Activated gamma-delta T cell treated with Interleukin-2 at 50 U/mL for 16 hours (primary cell): ENCODE measurements at places on chromosomes 6 and 20.

GRCh38 chr6:98044791-98045470, 761.9 kb upstream of the MMS22L start:
- no peak for DNase-seq

GRCh38 chr6:51209651-51210050, 391.0 kb downstream of the TFAP2B start:
- DNase-seq, result no peak

DNA sequence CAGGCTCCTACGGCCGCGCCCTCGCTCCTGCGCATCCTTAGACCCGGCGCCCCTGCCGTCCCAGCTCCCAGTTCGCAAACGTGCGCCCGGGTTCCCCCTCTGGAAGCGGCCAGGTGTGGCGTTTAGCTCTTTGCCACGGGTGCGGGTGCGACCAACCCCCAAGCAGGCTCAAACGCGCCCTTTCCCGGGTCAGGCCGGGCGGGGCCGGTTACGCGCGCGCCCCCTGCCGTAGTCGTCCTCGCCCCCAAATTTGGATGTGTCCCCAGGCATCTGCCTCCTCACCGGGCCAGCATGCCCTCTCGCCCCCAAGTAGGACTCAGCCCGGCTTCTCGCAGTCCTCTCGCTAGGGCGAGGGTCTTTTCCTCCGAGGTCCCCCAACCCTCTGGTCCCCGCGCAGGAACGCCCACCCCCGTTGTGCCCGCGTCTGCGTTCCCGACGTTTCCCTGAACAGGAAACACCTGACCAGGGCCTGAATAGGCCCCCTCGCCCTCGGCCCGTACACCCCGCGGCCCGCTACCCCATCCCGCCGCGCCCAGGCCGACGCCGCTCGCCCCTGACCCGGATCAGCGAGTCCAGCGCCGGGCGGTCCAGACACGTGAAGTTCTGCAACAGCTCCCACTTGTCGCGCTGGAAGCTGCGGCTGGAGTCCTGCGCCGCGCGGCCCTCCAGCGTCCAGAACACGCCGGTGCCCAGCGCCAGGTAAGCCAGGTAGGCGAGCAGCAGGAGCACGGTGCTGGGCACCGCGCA, 520 bp downstream of the KCNK17 start:
- no peak for DNase-seq

DNA sequence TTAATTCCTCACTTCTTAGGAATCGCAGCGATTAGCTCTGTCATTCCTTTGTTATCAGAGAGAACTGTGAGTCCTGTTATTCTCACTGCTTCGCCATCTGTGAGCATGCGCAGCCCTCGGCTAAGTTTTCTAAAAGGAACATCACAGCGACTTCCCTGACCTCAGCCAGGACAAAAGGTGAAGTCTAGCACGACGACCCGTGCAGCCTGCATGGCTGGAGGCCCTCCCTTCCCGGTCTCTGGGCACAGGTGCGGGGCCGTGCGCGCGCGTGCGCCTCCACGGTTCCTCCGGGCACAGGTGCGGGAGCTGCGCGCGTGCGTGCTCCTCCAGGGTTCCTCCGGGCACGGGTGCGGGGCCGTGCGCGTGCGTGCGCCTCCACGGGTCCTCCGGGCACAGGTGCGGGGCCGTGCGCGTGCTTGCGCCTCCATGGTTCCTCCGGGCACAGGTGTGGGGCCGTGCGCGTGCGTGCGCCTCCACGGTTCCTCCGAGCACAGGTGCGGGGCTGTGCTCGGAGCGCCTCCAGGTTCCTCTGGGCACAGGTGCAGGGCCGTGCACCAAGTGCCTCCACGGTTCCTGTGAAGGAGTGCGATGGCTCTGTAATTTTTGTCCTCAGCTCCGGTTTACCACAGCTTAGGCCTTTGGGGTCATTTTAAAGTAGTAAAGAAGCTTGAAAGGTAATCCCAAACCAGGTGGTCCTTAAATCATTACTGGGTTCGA, 212.3 kb downstream of the ERMARD start:
- no peak for DNase-seq

DNA sequence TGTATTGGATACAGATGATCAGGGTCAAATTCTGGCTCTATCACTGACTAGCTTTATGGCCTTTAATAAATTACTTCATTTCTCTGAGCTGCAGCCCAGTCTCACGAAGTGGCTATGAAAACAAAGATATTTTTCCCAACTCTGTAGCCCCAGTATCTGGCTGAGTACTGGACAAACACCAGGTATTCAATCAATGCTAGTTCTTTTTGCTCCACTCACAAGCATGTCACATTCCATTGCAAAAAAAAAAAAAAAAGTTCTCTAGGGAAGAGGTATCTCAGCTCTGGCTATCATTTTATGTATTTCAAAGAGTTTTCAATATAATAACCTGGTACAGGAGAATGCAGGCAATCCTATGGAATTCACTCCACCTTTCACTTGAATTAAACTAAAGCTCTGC, 3.1 kb downstream of the CHD6 start:
- no peak for DNase-seq

DNA sequence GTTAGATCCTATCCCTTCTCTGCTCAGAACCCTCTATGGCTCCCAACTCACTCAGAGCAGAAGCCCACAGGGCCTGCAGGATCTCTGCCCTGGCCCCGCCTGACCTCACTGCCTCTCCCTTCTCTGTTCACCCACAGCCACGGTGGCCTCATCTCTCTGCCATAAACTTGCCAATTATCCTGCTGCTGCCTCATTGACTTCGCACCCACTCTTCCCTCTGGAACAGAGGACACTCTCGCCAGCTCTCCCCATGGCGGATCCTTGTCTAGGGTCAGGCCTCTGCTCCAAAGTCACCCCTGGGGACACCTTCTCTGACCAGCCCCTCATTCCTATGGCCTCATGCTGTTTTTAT, 86.4 kb downstream of the CEBPB start:
- DNase-seq, result no peak

DNA sequence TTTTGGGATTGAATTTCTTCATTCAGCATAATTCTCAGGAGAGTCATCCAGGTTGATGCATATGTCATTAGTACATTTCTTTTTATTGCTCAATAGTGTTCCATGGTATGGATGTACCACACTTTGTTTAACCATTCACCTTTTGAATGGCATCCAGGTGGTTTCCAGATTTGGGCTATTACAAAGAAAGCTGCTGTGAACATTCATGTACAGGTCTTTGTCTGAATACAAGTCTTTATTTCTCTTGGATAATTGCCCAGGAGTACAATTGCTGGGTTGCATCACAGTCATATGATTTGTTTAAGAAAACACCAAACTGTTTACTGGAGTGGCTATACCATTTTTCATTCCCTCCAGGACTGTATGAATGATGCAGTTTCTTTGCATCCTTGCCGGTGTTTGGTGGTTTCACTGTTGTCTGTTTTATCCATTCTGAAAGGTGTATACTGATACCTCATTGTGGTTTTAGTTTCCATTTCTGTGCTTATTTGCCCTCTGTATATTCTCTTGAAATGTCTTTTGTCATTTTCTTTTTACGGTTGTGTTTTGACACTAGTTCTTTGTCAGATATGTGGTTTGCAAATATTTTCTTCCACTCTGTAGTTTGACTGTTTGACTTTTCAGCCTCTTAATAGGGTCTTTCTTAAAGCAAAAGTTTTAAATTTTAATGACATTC, 8.8 kb downstream of the CDKAL1 start:
- no peak for DNase-seq

DNA sequence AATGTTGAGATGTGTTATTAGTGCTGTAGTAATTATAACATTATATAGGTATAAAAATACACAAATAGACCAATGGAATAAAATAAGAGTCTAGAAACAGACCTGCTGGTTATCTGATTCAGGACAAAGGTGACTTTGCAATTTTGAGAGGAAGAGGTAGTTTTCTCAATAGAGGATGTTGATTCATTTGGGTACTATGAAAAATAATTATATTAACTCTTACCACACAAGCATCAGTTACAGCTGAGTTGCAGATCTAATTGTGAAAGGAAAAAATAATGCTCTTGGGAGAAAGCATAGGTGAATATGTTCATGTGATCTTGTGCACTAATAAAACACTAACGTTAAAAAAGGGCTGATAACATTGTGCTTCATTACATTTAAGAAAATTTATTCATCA, 103.0 kb downstream of the BCKDHB start:
- no peak for DNase-seq

GRCh38 chr6:54698974-54699373, 147.6 kb upstream of the FAM83B start:
- DNase-seq, result no peak

- no peak for DNase-seq
Measured at GRCh38 chr6:84469144-84469543, 241.7 kb upstream of the CEP162 start.

DNA sequence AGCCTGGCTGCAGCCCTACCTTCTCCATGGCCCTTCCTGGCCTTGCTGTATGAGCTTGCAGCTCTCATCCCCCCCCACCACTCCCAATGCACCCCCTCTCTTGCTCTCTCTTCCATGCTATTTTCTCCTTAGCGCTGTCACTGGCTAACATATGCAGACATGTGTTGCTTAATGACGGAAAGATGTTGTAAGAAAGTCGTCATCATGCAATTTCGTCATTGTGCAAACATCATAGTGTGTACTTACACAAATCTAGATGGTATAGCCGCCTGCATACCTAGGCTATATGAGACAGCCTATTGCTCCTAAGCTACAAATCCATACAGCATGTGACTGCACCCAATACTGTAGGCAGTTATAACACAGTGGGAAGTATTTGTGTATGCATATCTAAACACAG, 27.0 kb downstream of the ANGPT4 start:
- no peak for DNase-seq

GRCh38 chr6:101986476-101986875, 593.0 kb downstream of the GRIK2 start:
- no peak for DNase-seq

GRCh38 chr20:37714978-37715672, 21.3 kb downstream of the CTNNBL1 start:
- DNase-seq, result no peak

DNA sequence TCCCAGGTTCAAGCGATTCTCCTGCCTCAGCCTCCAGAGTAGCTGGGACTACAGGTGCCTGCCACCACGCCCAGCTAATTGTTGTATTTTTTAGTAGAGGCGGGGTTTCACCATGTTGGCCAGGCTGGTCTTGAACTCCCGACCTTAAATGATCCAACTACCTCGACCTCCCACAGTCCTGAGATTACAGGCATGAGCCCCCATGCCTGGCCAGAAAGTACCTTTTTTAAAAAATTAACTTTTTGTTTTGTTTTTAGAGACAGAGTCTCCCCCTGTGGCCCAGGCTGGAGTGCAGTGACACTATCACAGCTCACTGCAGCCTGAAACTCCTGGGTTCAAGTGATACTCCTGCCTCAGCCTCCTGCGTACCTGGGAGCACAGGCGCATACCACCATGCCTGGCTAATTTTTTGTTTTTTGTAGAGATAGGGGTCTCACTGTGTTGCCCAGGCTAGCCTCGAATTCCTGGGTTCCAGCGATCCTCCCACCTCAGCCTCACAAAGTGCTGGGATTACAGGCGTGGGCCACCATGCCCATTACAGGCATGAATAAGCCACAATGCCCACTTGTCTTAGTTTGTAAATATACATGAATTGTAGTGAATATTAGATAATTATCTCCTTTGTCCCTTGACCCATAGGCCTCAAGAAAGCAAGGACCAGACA, 17.4 kb upstream of the EEF1A1 start:
- no peak for DNase-seq

DNA sequence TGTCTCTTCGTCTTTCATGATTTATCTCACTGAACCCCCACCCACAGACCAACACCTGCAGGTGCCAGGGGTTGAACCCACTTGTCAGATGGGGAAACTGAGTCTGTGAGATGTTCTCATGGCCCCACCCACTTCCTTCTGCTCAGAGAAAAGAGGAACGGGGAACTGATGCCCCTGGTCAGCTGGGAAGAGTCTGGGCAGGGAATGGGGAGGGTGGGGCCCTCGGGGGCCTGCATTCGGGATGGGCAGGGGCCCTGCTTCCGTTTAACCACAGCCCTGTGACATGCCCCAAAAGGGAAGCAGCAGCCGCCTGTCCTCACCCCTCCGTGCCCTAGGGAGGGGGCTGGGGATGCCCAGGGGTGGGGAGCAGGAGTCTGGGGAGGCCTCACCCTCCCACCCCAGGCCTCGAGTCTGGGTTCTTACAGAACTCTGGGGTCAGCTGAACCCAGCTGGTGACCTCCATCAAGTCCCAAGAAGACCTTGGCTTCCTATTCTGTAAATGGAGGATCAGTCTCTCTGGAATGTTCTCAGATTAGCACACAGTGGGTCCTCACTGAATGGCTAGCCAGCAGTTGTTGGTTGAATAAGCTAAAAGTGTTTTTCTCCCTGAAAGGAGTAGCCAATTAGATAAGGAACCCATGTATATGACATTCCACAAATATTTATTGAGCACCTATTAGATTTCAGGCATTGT, 81.5 kb downstream of the CEBPB start:
- no peak for DNase-seq

DNA sequence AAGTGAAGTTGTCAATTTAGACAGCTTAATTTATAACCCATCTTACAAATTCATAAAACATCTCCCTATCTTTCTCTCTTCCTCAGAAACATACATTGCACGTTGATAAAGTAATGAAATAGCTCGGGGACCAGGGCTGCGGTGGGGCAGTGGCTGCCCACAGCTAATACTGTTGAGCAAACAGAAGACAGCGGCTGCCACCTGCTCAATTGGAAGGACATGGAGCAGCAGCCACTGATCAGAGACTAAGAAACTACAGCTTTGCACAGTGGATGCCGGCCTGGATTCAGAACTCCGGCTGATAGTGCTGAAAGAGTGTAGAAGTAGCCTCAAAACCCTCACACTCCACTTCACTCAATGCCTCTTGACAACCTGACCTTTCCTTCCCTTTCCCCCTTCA, 157.9 kb upstream of the PDE10A start:
- DNase-seq, result no peak

DNA sequence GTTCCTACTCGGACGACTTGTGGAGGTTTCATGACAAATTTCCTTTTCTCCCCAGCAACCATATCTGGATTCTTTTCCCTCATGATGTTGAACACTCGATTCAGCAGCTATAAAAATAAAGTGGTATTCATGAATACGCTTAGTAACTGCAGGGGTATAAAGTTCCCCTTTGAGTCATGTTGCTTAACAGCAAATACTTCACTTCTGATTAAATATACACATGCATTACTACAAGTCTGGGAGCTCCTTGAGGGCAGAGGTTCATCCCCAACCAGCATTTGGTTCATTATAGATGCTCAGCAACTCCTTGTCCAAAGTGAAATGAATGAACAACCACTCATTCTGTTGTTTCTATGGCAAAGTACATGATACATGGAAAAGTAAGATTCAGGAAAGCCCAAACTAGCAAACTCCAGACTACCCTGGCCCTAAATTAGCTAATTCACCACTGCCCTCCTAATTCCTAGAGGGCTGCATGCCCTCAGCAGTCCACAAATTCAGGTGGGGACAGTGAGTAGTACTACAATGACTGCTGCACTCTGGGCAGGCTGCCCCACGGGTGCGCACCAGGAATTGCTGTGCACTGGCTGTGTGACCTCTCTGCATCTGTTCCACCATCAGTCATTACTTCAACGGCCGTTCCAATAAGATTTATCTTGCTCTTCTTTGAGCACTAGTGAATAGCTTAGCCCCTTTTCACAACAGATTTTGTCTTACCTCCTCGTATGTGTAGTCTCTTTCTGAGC, 15.2 kb downstream of the EIF2S2 start:
- no peak for DNase-seq
